H1 (cell line): ENCODE measurements at places on chromosomes 1 and 21.

DNA sequence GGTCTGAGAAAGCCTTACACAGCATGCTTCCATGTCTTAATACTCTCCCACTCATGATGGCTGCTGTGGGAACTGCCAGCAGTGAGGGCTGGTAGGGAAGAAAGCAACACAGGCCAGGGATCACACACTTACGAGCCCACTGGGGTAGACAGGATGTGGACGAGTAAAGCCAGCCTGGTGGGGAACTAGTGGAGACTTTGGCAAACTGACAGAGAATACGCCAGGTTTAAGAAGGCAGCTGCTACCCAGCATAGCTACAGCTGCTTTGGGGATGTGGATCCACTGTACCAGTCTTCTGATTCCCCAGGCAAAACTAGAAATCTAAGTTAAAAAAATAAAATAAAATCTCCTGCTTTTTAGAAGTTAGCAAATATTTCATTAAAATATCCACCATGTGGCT lies 664.0 kb downstream of the SMYD3 start:
- DNase-seq: no peak

GRCh38 chr1:153250166-153250565 lies 9.3 kb upstream of the LORICRIN start:
- DNase-seq: no peak

- no peak for DNase-seq
Observed at GRCh38 chr1:39194398-39195051, 10.0 kb upstream of the MACF1 start.

GRCh38 chr1:164759144-164759920 lies 200.3 kb downstream of the PBX1 start:
- DNase-seq: no peak

GRCh38 chr1:16092923-16093511 lies 19.6 kb upstream of the FAM131C start:
- no peak for DNase-seq

GRCh38 chr1:182596934-182597333 lies 7.3 kb downstream of the RGS16 start:
- no peak for DNase-seq

- no peak for DNase-seq
Observed at GRCh38 chr1:168767894-168768584, 39.0 kb upstream of the DPT start.

GRCh38 chr1:58577654-58578030 lies 590 bp upstream of the TACSTD2 start:
- DNase-seq: no peak

DNA sequence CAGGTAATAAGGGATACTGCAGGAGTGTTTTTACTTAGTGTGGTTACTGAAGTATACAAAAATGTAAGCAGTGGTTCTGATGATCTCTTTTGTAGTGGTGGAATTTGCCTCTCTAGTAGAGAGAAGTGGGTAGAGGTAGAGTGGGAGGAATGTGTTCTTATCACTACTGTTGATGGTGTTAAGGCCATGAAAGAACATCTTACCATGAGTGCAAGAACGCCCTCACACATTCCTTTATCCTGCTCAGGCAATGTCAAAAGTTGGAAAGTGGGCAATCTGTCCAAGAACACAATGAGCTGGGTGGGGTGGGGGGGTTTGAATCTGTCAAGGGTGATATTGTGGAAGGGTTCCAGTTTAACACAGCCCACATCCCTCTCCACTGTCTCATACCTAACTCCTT lies 78.6 kb downstream of the TTLL7 start:
- no peak for DNase-seq

DNA sequence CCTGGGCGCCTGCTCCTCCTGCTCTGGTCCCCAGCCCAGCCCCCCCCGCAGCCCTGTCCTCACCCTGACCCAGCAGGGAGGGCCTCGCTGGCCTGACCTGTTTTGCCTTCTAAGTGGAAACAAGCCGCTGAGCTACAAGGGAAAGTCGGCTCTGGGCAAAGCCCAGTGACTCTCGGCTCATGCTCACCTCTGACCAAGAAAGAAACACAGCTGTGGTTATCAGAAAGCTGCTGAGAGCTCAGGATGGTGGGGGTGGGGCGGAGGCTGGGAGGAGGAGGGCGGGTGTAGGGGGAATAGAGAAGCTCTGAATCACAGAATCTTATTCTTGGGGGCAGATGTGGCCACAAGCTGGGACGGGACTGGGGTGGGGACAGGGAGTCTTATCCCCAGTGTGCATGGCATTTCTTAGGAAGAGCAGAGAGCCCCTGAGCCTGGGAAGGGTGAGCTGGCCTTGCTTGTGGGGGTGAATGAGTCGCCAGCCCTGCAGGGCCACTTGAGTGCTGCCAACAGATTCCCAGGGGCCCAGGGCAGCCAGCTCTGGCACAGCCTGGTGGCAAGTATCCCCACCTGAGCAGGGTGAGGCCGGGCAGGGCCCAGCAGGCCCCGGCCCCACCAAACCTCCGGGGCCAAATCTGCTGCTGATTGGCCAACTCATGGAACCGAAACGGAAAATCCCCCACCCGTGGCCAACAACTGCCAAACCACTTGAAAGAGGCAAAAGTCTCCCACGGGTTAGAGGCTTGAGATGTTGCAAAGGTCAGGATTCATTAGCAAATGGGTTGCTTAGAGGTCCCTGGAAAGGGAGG lies 120.6 kb downstream of the SPSB1 start:
- DNase-seq: peak; percentile 59

- DNase-seq: peak; percentile 61
Observed at GRCh38 chr1:200409203-200409760, 554 bp downstream of the ZNF281 start.

DNA sequence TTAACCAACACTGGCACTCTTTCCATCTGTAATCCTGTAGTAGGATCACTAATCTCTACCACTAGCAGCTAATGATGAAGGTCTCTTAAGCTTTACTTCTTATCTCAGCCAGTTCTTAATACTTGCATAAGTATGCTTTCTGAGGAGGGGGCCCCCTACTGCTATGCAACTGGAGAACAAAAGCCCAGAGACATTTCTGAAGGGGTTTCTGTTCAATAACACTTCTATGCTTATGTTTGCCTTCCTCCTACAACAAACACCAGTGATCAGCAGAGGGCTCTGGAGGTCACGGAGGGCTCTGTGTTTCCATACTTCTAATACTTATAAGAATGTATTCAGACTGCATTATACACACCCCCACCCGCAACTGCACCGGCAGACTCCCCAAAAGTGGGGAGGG lies 215.8 kb downstream of the BARHL2 start:
- DNase-seq: no peak

DNA sequence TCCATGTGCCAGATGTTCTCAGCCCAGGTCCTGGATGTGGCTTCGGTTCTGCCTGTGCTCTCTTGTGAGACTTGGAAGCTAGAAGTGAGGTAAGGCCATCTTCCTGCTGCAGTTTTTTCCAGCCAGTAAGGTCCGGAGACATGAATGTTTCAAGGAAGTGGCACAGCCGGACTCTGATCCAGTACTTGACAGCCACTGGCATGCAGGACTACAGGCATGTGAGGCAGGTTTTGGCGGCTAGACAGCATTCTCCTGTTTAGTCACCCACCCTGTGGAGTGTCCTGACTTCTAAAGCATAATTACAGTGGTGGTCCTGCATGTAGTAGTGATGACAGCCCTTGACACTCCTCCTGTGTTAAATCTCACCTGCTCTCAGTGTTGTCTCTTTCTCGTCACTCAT lies 72.3 kb downstream of the TNFSF4 start:
- no peak for DNase-seq

DNA sequence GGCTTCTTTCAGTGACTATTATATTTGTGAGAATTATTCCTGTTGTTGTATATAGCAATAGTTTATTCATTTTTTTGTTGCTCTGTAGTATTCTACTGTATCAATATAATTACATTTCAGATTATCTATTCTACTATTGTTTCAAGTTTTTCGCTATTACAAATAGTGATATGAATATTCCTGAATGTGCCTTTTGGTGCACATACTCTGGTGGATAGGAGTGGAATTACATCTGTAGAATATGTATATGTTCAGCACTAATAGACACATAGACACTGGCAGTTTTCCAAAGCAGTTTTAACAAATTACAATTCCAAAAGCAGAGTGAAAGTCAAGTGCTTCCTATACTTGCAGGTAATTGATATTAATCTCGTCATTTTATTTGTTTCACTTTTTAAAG lies 696.2 kb upstream of the PRMT6 start:
- DNase-seq: no peak

- no peak for DNase-seq
Observed at GRCh38 chr1:198001776-198002408, 84.7 kb downstream of the LHX9 start.
